Stimulated activated CD4-positive, alpha-beta T cell treated with anti-CD3 and anti-CD28 coated beads, Interleukin-2, amount 100 ng/mL, for 4 hours (primary cell): ENCODE measurements at places on chromosomes 11 and 22.

GRCh38 chr11:126592496-126593410 lies 237.3 kb downstream of the ST3GAL4 start:
- no peak for DNase-seq

DNA sequence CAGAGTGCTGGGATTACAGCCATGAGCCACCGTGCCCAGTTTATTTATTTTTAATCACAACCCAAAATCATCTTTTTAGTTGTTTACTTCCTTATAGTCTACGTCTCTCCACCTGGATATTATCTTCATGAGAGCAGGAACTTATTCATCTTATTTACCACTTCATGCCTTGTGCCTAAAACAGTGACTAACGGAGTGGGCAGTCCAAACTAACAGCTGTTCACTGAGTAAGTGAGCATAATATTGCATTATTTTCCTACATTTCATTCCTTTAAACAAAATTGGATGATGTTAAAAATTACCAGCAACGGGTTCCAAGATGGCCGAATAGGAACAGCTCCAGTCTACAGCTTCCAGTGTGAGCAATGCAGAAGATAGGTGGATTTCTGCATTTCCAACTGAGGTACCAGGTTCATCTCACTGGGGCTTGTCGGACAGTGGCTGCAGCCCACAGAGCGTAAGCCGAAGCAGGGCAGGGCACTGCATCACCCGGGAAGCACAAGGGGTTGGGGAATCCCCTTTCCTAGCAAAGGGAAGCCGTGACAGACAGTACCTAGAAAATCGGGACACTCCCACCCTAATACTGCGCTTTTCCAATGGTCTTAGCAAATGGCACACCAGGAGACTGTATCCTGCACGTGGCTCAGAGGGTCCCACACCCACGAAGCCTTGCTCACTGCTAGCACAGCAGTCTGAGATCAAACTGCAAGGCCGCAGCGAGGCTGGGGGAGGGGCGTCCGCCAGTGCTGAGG lies 14.1 kb downstream of the TMEM123 start:
- DNase-seq, result no peak

DNA sequence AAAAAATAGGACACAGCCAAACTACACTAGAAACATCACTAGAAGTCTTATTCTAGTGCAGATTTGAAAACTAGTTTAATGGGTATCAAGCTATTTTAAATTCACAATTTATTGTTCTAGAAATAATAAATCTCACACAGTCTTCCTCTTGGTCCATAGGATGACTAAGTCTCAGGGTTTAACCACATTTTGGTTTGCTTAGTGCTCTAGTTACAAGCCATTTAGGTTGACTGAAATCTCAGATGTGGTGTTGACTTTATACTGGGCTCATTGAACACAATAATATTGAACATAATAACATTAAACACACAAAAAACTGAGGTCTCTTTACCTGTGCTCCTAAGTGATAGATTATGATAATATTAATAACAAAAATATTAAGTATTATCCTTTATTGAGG lies 760.3 kb upstream of the CCDC179 start:
- no peak for DNase-seq

GRCh38 chr11:95506777-95507176 lies 275.8 kb upstream of the SESN3 start:
- DNase-seq, result no peak

DNA sequence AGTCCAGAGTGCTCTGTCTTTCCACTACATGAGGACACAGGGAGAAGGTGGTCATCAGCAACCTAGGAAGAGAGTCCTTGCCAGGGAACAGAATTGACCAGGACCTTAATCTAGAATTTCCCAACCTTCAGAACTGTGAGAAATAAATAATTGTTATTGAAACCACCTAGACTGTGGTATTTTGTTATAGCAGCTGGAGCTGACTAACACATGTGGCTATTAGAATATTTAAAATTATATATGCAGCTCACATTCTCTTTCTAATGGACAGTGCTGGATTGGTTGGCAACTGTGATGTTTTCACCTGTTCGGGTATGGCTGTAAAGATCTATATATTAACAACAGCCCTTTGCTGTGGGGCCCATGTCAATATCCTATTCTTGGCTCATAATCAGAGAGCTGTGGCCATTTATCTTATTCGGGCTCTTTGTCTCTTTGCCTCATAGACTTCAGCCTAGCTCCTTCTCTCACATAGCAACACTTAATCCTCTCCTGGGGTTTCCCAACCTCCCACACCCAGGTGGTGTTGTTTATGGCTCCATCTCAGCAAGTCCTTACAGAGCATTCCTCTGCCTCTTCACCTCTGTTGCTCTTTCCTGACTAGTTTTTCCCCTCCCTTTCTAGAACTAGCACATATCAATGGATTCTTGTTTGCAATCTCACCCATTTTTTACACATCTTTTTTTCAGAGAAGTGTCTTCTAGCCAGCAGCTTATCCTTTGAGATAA lies 46.4 kb upstream of the AMOTL1 start:
- DNase-seq, result no peak

DNA sequence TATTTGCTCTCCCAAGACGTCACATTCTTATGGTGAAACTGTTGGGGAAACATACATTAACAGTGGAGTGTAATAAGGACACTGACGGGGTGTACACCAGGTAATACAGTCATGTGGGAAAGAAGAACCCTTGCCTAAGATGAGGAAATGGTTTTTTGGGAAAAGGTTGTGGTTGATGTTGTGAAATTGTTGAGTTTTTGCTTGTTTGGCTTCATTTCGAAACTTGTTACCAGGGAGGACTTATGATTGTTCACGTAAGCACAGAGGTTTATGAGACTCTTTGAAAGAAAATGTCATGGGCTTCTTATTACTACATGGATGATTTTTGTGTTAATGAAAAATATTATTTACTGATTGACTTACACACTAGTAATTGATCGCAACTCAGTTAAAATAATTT lies 16.8 kb downstream of the ANO3 start:
- DNase-seq, result no peak

- DNase-seq, result no peak
These were observed 20.7 kb upstream of the EMID1 start for GRCh38 chr22:29184849-29185490.

- no peak for DNase-seq
These were observed 96.3 kb upstream of the CSNK2A3 start for GRCh38 chr11:11449327-11449726.

DNA sequence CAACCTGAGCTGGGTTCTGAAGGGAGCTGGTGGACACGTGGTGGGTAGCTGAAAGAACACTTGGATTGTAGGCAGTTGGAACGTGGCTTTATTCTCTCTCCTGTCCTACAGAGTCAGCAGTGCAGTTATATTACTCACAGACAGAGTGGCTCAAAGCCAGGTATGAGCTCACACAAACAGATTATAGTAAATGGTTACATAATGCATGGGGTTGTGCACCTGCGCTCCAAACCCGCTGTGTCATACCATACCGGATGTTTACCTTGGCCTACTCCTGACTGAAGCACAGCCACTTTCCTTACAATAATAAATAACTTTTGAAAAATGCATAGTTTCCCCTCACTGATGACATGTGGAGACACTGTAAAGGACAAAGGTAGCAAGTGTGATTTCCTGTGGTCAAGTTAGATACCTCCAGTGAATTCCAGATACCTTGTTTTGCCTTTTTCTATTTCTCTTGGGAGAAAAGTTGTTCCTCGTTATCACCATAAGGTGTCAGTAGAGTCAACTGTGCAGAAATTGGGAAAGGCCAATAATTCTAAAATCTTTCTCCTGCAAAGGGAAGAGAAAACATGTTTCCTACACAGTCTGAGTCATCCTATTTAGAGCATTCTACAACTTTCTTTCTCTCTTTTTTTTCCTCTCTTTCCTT lies 13.5 kb downstream of the MS4A6A start:
- DNase-seq, result no peak

GRCh38 chr11:6228520-6228919 lies 5.9 kb downstream of the FHIP1B start:
- DNase-seq, result no peak

DNA sequence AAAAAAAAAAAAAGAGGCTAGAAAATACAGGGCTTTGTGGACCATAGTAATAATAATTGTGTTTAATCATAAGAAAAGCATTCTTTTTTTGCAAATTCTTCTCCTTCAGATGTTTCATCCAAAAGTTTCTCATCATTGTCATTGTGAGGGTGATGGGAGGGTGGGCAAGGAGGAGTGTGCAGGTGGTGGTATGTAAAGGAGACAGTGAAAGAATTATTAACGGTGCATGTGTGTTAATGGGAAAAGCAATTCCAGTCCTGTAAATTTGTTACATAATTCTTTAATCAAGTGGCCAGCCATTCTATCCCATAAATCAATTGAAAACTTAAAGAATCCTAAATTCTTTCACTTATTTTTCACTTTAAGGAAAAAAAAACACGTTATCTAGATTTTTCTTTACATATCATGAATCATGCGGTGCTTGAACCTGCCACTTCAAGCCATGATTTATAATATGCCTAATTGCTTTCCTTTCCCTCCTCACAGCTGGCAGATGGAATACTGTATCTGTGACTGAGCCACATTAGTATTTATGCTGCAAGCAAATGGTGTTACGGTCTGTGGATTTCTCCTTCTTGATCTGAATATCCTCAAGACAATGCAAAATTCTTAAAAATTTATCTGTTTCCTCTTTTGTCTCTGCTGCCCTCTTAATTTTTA lies 318.5 kb downstream of the JRKL start:
- DNase-seq, result no peak

DNA sequence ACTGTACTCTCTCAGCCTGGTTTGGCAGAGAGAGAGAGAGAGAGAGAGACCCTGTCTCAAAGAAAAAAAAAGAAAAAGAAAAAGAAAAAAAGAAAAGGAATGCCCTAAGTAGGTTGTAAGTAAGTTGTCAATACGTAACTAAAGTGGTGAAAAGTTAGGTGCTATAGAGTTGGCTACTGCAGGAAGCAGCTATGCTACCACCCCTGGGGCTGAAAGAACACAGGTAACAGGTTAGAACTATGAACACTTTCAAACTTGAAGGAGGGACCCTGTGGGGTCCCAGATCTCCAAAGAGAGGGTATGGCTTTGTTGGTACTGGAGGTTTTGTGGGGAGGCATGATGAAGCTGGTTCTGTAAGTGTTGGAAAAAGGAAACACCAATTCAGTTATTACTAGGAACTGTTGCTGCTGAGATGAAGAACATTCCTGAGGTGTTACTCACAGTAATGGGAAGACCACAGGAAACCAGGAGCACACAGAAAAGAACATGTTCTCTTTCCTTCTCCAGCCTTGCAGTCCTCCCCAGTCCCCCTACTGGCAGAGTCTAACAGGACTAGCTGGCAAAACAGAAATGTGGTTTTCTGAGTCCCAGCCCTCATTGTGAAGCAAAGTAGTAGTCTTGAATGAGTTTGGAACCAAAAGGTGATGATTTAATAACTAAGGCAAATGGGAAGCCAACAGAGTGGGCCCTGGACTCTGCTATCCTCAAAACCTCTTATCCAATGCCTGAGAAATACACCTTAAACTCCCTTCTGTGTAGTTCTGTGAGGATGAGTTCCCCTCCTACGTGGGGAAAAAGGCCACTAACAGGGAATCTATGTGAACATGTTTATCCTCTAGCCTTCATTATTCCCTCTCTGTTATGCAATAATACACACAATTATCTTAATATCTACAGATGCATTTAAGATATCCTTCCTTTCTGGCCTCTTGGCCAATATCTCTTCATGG lies 427.0 kb upstream of the DDI1 start:
- DNase-seq, result no peak
